ENCODE measurements at places on chromosomes 6 and 20.

GRCh38 chr6:21053612-21054011, 519.4 kb downstream of the CDKAL1 start:
- no peak for DNase-seq

GRCh38 chr6:51494342-51494741, 593.1 kb downstream of the PKHD1 start:
- no peak for DNase-seq

- no peak for DNase-seq
Measured at GRCh38 chr6:14739827-14740226, 506.0 kb upstream of the JARID2 start.

- DNase-seq, result no peak
Measured at GRCh38 chr6:5950361-5950785, 56.4 kb downstream of the NRN1 start.

DNA sequence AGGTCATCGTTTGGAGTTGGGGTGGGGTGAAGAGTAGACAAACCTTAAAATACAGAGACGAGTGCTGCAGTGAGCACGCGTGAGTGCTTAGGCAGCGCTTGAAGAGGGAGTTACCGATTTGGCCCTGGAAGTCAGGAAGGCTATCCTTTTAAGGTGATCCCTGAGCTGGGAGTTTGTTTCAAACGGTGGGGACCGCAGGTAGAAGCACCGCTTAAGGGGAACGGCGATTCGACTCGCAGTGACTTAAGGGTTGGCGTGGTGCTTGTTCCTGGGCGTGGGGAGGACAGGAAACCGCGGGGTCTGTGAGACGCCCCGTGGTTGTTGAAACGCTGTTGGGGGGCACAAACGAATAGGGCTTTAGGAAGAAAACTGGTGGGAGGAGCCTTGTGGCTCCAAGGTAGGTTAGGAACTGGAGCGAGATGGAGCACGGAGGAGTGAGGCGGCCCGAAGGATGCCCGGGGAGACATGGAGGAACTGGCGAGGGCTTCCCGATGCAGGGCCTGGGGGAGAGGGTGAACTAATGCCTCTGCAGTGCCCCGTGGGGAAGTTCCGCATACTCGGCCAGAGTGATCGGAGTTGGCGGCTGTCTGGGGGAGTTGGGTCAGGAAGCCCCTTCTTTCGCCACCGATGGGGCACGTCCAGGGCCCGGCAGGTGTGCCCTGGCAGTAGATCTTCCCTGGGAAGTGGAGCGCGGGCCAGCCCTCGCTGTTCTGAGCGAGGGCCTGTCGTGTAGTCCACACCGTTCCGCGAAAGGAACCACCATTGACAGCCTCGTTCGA, 1.3 kb upstream of the CDYL start:
- no peak for DNase-seq

DNA sequence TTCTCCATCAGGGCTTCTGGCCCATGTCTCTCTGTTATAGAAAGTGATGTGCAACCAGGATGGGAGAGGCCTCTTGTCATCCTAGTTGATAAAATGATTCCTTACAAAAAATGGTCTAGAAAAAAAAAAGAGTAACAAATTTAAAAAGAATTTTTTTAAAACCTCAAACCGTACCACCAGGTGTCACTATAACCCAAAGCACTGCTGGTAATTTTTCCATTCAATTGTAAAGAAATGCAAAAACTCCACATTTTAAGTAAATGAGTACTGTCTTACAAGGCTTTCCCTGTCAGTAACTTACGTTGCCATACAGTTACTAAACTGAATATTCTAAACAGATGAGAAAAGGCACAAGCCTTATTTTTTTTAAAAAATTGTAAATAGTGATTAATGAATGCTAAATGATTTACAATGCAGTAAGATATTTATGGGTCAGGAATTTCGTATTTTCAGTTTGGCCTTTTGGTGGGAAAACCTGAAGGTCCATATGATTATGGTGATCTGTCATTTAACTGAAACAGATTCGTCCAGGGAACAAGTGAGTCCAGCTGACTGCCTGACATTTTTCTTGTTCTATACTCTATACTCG, 95.4 kb downstream of the OGFRL1 start:
- no peak for DNase-seq

DNA sequence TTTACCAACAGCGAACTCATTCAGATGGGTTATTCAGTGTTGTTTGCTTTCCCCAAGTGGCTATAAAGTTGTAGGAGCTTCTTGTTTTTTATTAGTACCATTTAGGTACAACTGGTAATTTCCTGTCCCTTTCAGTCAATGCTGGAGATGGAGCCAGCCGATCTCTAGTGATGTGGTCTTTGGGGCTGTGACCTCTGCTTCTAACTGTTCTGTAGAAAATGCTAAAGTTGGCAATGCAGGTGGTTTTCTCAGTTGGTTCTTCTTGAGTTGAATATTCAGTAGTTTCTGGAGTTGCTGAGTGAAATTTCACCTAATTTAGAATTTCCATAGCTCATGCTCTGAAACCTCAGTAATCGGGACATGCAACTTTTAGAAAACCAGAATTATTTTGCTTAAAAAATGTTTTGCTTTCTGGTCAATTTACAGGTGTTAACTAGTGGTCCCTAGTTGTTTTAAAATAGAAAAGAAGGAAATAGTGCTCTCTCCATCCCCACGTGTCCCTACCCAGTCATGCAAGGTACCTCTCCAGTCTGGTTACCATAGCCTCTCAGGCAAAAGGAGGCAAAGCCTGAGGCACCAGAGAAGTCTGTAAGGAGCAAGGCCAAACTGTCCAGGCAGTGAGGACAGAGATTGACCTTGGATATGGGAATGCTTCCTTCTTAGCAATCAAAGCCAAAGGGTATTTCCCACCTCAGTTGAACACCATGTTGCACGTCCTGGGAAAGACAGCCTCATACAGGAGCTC, 27.3 kb upstream of the GABRR1 start:
- DNase-seq, result no peak

DNA sequence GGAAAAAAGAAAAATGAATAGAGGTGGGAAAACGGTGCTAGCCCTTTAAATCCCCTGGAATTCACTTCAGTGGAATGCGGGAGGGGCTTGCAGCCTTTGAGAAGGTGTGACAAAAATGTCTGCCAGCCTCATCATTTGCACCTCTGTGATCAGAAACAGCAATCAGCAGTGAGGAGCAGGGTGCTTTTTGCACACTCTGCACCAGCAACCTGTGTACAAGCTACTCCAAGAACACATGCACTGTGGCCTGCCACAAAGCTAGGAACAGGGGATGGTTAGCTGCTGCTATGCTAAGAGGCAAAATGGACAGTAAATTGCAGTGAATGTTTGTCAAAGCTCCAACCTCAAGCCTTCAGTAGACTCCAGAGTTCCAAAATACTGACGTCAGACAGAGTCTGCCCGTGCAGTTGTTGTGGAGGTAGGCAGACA, 29.7 kb downstream of the GINS1 start:
- DNase-seq, result no peak

DNA sequence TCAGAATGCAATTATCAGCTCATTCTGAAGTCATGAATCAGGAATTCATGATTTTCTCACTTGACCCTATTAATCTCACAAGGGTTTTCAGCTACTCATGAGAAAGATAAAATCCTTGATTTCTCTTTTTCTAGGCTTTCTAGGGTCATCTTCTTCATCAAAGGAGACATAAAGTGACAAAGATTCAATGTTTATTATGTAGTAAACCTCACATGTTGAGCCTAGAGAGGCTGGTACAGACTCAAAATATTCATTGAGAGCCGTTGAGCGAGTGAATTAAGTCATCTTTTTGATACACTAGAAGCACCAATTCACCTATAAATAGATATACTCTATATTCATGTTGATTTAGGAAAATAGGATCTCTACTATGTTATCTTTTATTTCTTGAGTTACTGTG, 104.8 kb upstream of the TRAF3IP2 start:
- no peak for DNase-seq

Data from AG08396 (cell line).